ENCODE measurements at places on chromosomes 7 and 10. TPM values are rescaled to one million over a fixed set of nuclear protein-coding genes. Genes with fewer than 3 reads are reported as not detected.
A peak's percentile ranks its signal among the peaks of the same experiment; 100 is the strongest.

DNA sequence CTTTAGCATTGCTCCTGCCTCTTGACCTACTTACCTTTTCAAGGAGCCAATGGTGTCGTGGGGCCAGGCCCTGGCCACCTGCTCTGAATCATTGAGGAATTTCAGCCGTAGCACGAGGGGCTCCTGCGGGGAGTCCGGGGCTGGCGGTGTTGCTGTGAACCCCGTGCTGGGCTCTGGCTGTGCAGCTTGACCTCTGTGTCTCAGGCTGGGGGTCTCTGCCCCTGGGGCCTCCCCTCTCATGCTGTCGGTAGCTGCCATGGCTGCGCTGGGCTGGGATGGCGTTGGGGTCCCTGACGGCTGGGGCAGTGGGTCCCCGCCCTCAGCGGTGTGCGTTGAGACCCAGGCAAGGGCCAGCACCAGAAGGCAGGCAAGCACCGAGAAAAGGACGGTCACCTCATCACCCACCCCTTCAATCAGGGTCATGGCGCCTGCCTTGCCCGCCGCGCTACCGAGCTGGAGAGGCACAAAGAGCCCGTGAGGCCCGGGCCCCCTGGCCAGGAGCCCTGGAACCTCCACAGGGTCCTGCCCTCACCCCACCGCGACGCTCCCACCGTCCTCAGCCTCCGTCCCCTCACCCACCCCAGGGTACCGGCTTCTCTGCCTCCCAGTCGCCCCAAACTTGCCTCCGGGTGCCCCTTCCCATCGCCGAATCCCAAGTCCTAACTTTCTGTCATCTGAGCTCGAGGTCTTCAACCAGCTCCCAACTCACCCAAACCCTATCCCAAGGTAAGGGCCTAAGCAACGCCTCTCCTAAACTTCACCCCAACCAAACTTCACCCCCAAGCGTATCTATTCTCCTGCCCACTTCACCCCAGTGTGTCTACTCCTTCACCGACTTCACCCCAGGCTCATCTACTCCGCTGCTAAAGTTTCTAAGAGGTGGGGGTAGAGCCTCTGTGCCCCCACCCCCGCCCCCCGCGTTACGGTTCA is 887 bp downstream of the TMUB1 start:
- peak overlapping the region; percentile 77 for H3K4me3 ChIP-seq
- H3K4me1 ChIP-seq = peaks cover 62% of the 10 kb centered on the region
- H3K27me3 ChIP-seq = no peaks in the 10 kb centered on the region
- peak overlapping the region; percentile 97 for H3K27ac ChIP-seq
- no peaks in the 10 kb centered on the region for H3K36me3 ChIP-seq

The KCP gene
- 1.2 TPM for total RNA-seq

The HABP2 gene
- not detected for total RNA-seq

DNA sequence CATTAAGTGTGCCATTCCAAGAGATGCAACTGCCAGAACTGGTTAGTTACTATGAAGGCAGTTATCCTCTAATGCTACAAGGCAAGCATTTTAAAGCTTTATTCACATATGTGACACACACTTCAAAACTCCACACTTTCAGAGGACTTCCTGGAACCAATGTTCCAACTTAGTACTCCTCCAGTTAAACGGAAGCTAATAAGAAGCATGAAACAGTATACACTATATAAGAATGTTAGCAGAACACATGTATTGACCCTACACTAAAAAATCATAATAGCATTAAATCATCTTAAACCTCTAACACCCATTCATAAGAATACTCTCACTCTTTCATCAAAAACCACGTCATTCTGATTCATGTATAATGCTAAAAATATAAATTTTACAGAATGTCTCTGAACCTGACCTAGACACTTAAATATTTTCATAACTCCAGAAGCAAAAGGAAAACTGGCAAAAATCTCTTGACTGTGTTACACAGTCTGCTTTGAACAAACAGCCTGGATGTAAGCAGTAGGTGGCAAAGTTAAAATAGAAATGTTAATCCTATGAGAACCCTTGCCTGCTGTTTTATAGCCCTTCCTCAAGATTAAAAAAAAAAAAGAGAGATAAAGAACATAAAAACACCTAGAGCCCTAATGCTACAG is 135.0 kb downstream of the SEMA3C start:
- no peak for DNase-seq
- no peak overlapping the region for H3K4me3 ChIP-seq
- no peaks in the 10 kb centered on the region for H3K4me1 ChIP-seq
- no peak overlapping the region for H3K27ac ChIP-seq
- H3K36me3 ChIP-seq = no peaks in the 10 kb centered on the region

DNA sequence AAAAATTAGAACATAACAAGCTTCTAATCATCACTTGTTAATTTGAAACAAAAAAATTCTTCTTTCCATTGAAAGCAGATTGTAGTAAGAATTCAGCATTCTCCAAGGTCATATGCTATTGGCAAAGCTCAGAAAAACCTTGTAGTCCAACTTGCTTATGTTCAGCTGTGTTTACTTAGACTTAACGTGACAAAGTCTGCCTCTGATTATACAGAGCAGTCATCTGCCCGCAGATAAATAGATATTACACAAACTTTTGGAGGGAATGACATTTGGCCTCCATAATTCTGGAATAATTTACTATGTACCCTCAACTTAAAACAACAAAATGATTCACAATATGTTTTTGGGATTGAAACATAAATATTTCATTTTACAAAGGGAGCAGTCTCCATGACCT is 45.8 kb downstream of the MKX start:
- H3K27me3 ChIP-seq = no peaks in the 10 kb centered on the region
- no peak overlapping the region for H3K4me3 ChIP-seq
- no peak overlapping the region for H3K27ac ChIP-seq

GRCh38 chr10:43845121-43845520 is 196.4 kb upstream of the ZNF32 start:
- H3K4me3 ChIP-seq = no peak overlapping the region
- no peaks in the 10 kb centered on the region for H3K27me3 ChIP-seq
- no peaks in the 10 kb centered on the region for H3K36me3 ChIP-seq

The GPR146 gene
- 36.1 TPM for total RNA-seq

DNA sequence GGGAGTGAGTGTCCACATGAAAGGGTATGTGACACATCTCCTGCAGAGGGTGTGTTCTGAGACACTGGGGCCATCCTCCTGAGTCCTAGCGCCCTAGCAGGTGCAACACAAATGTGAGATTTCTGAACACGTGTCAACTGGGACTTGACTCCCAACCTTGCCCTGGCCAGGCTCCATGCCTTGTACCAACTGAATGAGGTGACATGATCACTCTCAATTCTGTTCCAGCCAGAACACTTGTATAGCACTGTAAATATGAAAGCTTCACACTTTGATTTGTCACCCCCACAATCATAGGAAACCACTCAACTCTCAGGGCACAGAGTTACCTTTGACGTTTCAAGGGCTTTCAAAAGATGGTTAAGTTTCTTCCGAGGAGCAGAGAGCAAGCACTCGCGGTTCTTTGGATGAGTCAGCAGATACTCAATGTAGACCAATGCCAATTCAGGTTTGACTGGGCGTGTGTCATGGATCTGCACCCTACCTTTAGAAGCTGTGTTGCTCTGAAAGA is 48.6 kb downstream of the NCAPG2 start:
- H3K27ac ChIP-seq = no peak overlapping the region
- H3K4me3 ChIP-seq = no peak overlapping the region
- H3K27me3 ChIP-seq = no peaks in the 10 kb centered on the region
- DNase-seq = no peak

- no peaks in the 10 kb centered on the region for H3K27me3 ChIP-seq
- H3K27ac ChIP-seq = no peak overlapping the region
- H3K36me3 ChIP-seq = no peaks in the 10 kb centered on the region
- DNase-seq = no peak
- no peaks in the 10 kb centered on the region for H3K4me1 ChIP-seq
- no peak overlapping the region for H3K4me3 ChIP-seq
These were observed 205.8 kb upstream of the LYZL1 start for GRCh38 chr10:29083096-29083495.
